Fibroblast of pulmonary artery (primary cell): ENCODE measurements at places on chromosomes 6 and 20.
A peak's percentile ranks its signal among the peaks of the same experiment; 100 is the strongest.

- DNase-seq = no peak
These were observed 633 bp downstream of the RPRD1B start for GRCh38 chr20:38034108-38034649.

DNA sequence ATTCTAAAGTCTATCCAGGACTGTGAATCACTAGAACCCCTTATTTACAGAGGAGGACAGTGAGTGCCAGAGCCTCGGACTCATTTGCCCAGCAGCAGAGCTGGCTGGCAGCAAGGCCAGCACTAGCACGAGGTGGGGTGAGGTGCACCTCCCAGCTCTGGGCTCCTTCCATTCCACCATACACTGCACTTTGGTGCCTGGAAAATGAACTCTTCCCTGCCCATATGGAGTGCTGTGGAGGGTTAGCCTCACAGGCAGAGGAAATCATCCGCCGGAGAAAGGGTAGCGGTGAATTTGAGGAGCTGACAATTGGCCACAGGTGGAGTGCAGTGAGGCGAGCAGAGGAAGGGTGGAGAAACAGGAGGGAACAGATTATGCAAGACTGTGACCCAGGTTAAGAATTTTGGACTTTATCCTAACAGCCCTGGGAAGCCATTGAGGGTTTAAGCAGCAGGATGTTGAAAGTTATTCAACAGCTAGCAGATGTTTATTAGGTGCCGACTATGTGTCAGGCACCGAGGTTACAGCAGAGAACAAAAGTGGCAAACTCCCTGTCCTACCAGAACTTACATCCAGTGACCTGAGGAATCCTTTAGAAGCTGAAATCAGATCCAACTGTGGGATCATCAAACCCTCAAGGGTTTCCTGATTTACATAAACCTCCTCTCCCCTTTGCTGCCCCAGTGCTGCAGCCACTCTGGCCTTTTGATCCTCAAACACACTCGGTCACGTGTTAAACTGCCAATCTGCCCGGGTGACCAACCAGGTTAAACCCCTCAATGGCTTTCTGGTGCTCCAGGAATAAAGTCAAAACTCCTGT is 6.2 kb downstream of the TRIM26 start:
- peak; percentile 30 for DNase-seq

DNA sequence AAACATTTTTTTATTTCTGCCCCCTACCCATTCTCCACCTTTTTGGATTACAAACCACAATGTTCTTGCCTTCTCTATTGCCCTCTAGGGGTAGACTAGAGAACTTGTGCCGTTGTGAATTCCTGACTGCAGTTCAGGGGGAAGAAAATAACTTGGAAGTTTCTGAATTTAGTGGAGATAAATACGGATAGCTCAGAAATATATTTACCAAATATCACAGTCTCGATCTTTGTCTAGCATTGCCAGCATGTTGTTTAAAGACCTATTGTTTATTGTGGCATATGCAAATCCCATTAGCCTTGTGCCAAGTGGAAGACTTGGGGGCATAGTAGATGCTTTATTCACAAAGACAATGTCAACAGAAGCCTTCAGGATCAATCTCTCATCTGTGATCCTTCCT is 154.1 kb upstream of the MMS22L start:
- DNase-seq = peak; percentile 47

- DNase-seq = no peak
These were observed 195.4 kb upstream of the RUNX2 start for GRCh38 chr6:45132658-45133294.

- DNase-seq = no peak
These were observed 256.3 kb upstream of the SASH1 start for GRCh38 chr6:148086386-148086785.

DNA sequence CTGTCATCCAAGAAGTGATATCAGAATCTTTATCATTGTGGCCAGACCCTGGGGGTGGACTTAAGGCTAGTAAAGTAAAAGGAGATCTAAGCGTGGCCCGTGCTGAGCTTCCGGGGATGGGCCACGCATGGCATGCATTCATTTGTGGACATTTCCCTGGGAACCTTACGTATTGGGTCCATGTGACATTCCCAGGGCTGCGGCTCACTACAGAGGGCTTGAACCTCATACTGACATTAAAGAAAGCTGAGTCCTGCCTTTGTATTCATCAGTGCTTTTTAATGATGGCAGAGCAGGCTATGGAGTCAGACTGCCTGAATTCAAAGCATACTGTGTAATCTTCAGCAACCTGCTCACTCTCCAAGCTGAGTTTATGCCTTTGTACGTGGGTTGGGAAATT is 152.2 kb upstream of the AFDN start:
- DNase-seq = no peak

DNA sequence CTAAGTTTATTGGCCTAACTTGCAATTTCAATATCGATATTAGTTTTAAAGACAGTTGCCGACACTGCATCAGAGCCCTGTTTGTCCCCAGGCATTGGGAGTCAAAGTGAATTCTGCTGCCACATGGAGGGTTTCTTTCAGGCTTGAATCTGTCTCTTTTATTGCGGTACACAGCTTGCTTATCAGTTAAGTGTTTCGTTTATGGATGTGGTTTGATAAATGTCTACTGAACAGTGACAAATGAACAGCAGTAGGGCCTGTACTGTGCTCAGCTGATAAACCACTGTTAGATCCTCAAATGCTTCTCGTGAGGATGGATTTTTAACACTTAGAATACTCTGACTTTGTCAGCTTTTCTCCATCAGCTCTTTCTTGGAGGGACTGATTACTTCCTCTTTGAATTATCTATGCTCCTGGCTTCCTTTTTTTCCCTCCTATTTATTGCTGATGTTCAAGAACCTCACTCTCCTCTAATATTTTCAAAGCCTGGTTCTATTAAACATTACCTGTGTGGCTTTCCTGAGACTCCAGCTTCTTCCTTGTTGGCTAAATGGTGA is 240.8 kb downstream of the PLCB1 start:
- DNase-seq = no peak

DNA sequence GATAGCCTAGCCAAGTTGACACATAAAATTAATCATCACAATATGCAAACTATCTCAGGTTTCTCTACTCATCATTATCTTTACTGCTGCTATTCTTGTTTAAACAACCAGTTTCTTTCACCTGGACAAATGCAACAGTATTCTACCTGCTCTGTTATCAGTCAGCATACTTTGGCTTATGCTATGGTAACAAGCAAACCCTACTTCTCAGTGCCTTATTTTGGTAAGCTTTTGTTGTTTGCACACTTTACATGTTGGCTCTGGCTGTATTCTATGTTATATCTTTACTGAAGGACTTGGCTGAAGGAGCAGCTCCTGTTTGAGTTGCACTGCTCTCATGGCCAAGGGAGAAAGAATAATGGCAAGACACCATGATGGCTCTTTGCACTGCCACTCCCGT is 463.1 kb downstream of the EPM2A start:
- no peak for DNase-seq

GRCh38 chr6:128339635-128340450 is 180.6 kb downstream of the PTPRK start:
- DNase-seq = no peak

- DNase-seq = peak; percentile 51
These were observed 33.6 kb downstream of the GFOD1 start for GRCh38 chr6:13453771-13454251.

DNA sequence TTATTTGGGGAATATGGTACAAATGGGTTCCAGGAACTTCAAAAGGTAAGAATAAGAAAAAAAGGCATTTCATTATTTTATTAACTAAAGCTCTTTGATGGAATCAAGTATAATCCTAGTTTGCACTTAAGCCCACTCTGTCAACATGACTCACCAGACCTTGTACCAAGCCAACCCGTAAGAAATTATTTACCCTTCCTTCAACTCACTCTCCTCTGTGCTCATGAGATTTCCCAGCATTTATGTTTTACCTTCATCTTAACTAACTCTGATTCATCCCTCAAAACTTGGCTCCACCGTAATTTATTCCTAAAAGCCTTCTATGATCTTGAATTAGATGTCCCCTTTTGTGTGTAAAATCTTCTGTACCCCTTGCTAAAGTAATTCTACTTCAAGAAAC is 308.7 kb downstream of the PKHD1 start:
- no peak for DNase-seq

- DNase-seq = no peak
These were observed 71.0 kb upstream of the MRAP2 start for GRCh38 chr6:83962582-83962981.

- peak; percentile 79 for DNase-seq
These were observed 24.7 kb upstream of the CCN6 start for GRCh38 chr6:112029045-112029822.

GRCh38 chr20:51563486-51564332 is 21.2 kb upstream of the NFATC2 start:
- DNase-seq = peak; percentile 85

DNA sequence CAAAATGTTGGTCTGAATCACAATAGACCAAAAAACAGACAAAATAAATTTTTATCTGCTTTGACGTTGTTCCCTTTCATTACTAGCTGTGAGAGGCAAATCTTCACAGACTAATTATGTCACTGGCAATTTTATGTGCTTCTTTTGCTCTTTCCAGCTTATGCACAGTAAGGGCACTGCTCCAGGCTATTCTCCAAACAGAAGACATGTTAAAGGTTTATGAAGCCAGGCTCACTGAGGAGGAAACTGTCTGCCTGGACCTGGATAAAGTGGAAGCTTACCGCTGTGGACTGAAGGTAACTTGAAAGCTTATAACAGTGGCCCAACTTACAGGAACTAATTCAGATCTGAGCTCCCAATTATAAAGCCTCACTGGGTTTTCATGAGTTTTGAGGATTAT is 15.5 kb upstream of the SNRNP48 start:
- no peak for DNase-seq

DNA sequence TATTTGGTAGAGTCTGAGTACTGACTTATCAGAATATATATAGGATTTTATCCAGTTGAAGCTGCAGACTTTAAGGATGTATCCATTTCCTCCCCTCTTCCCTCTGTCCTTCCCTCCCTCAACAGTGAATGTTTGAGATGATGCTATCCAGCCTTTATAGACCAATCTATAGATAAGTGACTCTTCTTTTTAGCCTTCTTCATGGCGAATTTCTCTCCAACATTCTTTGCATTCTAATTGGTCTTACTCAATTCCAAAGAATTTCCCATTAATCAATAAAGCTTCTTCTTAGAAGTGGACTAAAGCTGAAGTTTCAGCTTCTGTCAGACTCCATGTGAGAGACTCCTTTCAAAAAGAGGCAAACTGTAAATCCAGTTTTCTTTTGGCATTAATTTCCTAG is 99.3 kb downstream of the AIG1 start:
- no peak for DNase-seq

DNA sequence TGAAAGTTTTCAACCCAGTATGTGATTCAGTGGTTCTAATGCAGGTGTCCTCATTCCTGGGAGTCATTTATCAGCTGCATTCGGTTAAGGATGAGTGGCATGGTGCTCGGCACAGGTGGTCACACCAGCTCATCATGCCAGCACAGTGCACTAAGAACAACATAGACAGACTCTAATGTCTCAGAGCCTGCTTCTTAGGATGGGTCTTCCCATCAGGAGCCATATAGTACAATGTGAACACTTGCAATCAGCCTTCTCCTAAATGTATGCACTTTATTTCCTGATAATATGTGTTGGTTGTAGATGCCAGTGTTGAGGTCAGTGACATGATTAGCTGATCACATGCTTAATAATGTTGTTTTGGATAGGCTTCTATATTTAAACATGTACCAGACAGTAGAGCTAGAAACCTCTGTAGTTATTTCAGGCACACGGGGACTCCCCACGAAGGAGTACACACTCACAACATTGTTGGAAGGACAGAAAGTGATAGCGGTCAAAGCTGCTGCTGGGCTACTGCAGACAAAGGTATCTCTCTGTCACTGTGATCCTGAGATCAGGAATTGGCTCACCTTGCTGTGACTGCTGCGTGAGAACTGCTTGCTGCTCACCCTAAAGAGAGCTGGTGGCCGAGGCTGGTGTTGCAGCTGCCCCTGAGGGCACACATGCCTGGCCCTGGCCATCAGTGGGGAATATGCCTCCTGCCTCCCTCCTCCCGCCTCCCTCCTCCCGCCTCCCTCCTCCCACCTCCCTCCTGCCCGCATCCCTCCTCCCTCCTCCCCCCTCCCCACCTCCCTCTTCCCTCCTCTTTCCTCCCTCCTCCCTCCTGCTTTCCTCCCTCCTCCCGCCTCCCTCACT is 195.4 kb downstream of the SMOC2 start:
- DNase-seq = no peak

DNA sequence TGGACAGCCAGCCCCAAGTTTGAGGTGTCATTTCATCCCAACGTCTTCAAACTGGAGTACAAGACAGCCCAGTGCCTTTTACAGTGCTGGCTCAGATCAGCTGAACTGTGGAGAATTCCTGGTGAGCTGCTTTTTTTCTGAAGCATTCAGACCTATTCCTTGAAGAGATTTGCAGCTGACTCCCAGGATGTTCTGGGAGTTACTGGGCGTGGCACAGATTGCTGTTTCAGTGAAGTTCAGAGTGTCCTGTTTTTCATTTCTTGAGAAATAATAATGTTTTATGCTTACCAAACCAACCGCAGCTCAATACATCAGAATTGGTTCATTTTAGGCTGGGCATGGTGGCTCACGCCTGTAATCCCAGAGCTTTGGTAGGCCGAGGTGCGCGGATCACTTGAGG is 33.4 kb upstream of the SRPK1 start:
- DNase-seq = no peak

GRCh38 chr6:65280060-65280459 is 427.0 kb downstream of the EYS start:
- no peak for DNase-seq

DNA sequence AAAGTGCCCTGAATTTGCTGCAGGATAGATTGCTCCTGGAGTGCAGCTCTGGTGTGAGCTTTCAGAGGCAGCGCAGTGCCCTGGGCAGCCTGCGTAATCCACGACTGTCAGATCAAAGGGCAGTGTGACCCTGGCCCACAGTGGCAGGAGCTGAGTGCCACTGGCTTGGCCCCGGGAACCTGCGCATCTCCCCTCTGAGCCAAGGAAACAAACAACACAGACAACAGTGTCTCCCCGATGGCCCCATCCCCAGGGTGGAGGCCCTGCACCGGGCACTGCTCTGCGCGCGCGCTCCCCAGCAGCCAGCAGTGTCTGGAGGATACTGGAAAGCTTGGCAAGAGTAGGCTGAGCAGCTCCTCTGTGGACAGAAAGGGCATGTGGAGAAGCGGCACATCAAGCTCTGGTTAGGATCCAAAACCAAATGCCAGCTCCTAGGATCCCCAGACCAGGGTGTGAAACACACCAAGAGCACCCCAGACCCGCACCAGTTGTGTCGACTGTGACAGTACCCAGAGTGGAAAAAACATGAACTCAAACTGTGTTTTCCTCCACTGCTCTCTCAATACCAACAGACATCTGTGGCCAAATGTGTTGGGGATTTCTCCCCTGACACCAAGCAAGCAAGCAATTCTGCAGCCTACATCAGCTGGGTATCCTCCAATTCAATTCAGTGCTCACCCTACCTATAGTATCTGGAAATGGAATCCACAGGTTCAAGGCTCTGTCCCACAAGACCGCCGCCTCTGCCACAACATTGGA is 26.7 kb downstream of the RBCK1 start:
- DNase-seq = no peak

DNA sequence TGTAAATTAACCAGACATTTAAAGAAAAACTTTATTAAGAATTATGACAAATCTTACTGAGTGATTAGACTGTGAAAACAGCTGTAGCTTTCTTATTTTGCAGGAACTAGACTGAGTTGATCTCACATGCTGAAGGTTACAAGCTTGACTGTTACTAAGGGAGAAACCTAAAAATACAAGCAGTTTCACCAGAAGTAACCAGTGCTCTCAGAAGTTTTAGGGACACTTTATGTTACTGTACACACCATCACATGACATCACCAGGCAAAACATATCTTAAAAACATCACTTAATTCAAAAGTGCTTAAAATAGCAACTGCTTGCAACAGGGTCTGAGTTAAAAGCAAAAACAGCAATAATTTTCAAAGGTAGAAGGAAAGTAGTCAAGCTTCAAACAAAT is 5.4 kb downstream of the FBXO30 start:
- no peak for DNase-seq

GRCh38 chr6:156857573-156857972 is 80.4 kb downstream of the ARID1B start:
- DNase-seq = peak; percentile 64
